ENCODE measurements at places on chromosomes 7 and 10.

DNA sequence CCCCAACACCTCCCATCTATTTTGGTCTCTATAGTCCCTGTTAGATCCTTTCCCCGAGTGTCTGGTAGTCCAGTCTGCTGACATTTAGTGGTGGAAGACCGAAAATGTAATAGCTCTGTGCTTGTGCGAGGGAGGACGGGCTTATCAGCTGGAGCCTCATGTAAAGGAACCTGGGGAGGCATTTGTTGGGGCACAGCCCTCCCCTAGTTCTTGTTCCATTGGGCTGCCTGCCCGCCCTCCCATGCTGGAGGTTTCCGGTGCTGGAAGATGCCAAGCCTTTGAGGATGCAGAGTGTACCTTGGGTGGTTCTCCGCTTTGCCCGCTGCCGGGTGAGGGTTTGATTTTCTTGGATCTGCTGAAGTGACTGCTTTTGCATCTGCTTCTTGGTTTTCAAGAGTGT is 5.4 kb downstream of the ZNF862 start:
- no peak for DNase-seq

DNA sequence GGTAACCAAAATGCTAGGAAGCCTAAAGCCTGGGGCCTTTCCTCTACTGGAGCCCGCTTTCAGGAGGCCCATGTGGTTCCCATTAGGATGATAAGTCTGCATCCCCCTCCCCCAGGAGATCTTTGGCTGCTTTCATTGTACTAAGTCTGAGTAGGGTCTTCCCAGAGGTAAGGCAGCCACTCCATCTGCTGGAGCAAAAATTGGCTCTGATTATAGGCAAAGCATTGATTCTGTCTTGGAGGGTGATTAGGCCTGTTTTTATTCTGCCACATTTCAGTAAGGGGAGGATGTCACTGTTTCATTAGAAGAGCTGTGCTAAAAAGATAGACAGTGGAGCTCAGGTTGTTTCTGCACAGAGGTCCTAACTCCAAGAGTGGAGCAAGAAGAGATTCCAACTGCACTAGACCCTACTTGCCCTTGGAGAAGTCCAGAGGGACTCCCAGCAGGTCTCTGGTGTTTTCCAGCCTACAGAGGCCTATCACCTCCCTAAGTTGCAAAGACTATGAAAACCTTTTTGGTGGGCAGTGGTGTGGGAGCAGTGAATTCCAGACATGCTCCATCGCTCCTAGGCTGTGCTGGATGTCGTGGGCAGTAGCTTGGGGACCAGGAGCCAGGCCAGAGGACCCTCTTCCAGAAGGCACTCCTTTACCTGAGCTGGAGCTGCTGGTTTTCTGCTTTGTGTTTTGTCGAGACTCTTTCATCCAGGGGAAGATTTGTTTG is 7.1 kb upstream of the HOXA2 start:
- DNase-seq = no peak

DNA sequence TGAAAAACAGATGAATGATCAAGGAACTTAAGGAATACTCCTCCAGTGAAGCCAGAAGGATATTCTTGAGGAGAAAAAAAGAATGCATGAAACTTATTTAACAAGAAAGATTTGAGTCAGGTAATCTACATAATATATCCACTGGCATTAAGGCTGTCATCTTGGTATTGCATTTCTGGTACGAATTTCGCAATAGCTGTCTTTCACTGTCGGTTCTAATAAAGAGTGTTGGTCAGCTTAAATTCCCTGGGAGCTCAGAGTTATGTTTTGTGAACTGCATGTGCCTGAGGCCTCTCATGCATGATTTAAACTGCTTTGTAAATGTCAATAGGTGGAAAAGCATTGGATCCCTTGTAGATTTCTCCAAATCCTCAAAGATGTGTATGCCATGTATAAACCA is 565.3 kb upstream of the GALNT17 start:
- DNase-seq = no peak

DNA sequence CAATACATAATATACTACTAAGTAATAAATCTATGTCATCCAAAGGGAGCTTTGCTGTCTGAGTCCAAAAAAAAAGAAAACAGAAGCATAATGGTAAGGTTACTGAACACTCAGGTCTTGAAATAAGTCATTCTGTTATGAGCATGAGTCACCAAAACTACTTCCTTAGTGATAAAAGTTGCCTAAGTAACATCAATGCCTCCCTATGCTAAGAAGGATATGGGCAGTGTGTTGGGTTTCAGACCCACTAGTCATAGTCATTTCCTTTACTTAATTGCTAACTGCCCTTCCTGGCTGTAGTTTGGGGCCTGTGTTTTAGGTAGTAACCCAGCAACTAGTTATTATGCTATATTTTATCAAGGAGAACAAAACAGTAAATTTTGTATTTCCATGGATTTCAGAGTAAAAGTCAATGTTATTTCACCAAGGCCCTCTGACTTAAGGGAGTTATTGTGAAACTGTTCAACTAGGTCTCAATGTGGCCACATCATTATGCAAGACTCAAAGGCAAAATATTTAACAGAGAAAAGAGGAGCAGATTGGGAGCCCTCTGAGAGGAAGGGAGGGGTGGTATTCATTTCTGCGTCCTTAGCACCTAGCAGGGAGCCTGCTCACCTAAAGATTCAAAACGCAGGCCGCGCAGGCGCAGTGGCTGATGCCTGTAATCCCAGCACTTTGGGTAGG is 11.7 kb upstream of the VIM start:
- no peak for DNase-seq

DNA sequence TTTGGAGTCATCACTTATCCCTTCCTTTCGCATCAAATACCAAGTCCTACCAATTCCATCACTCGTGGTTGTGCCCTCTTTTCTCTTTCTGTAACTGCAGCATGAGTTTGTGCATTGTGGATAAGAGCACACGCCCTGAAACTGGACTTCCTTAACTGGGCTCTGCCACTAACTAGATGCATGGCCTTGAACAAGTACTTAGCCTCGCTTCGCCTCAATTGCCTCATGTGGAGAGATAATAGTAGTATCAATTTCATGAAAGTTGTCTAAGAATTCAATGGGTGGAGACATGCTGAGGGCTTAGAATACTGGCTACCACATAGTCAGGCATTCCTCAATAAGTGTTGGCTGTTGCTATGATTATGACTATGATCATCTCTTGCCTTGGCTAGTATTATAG is 41.5 kb downstream of the CFAP43 start:
- DNase-seq = no peak

GRCh38 chr7:151863386-151864079 is 13.4 kb downstream of the PRKAG2 start:
- no peak for DNase-seq

- DNase-seq = no peak
Observed at GRCh38 chr7:17325364-17325763, 26.9 kb downstream of the AHR start.

DNA sequence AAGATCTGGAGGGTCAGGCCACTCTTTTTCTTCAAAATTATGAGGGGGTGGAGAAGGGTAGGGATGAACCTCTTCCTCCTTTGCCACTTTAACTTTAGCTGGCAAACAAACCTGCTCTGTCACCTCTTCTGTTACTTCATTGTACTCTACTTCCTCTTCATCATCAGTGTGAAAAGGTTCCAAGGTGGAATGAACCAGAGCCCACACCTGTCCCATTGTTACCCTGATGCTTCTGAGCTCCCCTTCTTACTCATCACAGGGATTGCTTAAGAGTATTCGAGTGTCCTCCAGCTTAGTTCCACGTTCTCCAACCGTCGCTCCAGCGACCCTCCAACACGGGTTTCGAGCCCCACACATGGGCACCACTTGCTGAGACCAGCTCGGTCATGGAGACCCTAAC is 5.2 kb downstream of the MRPS24 start:
- DNase-seq = no peak

All from NCI-H1092 (cell line).